ENCODE measurements at places on chromosomes 3 and 15.

DNA sequence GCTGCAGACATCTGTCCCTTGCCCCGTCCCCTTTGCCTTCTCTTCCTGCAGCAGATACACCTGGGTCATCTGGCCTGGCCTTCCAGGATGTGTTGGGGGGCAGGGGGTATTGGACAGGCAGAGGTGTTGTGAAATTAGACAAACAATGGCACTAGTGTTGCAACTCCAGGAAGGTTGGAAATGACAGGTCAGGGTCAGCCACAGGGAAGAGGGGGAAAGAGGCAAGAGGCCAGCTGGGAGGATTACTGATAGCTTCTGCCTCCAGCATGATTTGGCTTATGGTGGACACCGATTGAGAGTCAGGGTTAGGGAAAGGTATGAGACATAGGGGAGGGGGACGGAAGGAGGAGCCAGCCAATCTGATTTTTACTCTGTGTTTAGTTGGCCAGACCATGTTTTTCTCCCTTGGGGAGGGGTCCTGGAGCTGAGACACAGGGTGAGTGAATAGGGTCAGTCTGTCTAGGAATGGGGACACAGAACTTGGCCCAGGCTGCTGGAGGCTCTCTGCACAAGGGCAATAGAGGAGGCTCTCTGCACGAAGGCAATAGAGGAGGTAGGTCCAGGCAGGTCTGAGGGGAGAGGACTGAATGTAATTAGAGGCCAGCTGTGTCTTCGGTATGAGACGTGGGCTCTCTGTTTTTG, 3.4 kb upstream of the ATP2B2 start:
- DNase-seq, result no peak

DNA sequence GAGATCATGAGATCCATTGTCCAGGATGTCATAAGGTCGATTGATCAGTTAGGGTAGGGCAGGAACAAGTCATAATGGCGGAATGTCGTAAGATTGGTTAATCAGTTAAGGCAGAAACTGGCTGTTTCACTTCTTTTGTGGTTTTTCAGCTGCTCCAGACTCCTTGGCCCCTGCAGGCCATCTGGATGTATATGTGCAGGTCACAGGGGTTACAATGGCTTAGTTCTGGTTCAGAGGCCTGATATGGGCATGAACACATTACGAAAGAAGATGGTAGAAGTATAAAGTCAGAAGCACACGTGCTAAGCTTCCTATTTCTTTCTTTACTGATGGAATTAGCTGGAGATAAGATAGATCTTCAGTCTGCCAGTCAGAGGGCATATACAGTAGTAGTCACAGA, 315.4 kb upstream of the LRRC3B start:
- DNase-seq, result no peak

DNA sequence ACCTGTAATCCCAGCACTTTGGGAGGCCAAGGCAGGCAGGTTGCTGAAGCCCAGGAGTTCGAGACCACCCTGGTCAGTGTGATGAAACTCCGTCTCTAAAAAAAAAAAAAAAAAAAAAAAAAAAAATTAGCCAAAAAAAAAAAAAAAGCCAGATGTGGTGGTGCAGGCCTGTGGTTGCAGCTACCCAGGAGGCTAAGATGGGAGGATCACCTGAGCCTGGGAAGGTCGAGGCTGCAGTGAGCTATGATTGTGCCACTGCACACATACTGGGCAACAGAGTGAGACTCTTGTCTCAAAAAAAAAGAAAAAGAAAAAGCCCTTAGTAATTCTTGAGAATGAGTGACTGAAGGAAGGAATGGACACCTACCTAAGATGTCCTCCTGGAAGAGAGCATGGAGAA, 105.1 kb downstream of the VGLL4 start:
- no peak for DNase-seq

DNA sequence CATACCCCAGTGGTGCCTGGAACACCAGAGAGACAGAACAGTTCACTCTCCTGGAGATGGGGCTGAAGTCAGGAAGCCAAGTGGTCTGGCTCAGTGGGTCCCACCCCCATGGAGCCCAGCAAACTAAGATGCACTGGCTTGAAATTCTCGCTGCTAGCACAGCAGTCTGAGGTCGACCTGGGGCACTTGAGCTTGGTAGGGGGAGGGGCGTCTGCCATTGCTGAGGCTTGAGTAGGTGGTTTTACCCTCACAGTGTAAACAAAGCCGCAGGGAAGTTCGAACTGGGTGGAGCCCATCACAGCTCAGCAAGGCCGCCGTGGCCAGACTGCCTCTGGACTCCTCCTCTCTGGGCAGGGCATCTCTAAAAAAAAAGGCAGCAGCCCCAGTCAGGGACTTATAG, 272.0 kb downstream of the KLF13 start:
- no peak for DNase-seq

DNA sequence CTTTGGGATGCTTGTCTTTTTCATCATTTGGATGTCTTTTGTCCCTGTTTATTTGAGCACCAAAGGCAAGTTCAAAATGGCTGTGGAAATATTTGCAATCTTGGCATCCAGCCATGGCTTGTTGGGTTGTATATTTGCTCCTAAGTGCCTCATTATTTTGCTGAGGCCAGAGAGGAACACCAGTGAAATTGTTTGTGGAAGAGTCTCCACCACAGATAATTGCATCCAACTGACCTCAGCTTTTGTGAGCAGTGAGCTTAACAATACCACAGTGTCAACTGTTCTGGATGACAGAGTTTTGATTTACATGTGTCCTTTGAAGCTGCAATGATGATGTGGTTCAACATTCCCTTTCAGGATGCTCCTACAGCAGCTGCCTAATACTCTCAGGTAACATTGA, 83.0 kb upstream of the KCNAB1 start:
- no peak for DNase-seq

DNA sequence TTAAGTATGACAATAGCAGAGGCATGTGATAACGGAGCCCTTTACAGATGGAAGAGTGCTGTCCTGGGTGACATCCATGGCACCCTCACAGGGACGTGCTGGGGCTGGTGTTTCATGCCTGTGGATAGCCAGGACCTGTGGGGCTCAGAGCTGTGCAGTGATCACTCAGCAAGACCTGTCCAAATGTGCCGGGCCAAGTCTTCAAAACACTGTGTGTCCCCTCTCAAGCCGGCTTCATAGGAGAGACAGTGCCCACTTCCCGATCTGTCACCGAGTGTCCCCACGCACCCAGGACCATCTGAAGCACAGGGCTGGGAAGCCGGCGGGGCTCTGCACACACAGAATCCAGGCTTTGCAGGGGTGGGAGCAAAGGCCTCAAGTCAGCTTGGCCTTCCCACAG, 217.2 kb upstream of the IGF1R start:
- no peak for DNase-seq

GRCh38 chr3:46468753-46469600, 4.3 kb upstream of the LTF start:
- no peak for DNase-seq

GRCh38 chr3:130539005-130539404, 22.0 kb downstream of the COL6A6 start:
- DNase-seq, result peak; percentile 18

GRCh38 chr15:52428297-52428696, 100.4 kb downstream of the MYO5A start:
- no peak for DNase-seq

DNA sequence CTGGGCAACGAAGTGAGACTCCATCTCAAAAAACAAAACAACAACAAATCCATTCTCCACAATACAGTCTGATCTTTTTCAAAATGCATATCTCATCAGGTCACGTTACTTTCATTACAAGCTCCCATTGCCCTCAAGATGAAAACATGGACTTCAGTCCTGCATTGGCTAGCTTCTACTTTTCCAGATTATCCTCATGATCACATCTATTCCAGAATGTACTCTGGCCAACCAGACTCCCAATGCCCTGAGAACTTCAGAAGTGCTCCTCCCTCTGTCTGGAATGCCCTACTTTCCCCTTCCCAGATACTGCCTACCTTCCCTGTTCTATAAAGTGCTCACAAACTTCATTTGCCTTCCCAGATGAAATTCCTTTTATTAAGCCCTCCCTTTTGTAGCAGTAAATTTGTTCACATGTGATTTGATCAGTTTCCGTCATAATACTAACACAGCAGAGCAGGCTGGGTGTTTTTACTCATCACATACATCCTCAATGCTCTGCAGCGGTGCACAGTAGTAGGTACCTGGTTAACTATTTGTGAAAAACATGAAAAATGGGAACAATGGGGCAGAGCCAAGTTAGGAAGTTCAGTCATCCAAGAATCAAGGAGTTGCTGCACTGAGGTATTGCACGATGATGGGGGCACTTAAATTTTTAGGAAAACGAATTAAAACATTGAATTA, 5.3 kb downstream of the RPL22L1 start:
- no peak for DNase-seq

DNA sequence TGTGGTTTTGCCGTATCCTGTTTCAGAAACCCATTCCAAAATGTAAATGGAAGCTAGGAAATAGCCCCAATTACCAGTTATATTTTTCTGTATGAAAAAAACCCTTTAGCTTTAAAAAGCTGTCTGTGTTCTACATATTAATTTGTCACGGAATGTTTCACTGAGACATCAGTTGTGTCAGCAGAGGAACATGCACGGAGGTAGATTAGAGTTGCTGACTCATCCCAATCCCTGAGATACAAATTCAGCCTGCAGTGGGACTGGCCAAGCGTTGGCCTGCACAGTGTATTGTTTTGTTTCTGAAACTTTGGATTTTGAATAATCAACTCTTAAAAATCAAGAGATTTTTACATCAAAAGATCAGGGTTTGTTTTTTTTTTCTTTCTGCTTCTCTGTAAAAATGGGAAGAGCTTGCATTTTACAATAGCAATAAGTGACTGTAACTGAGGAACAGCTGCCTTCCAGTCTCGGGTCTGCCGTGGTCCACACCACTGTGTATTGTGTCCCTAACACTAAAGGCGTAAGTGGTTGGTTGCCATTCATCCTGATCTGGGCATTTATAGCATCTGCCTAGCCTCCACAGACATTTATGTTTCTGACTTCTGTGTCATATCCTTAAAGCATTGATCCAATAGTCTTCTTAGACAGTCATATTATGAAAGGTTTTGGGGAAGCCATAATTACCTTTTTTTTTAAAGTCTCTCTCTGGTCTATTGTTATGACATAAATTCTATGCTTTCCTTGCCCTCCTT, 218.1 kb downstream of the ADAMTSL3 start:
- DNase-seq, result no peak

DNA sequence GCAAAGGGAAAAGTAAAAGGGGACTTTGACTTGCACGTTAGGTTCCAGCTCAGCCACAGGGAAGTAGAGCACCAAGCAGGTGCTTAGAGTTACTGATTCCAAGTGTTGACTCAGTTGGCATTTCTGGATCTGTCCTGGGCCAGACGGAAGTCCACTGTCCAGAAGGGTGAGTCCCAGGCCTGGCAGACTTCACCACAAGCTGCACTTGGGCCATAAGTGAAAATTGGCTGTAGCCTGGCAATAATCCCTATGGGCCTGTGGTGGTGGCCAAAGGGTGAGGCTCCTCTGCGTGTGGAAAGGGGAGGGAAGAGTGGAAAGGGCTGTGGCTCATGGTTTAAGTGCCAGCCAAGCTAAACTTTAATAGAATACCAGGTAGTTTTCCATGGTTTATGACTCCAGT, 121.5 kb downstream of the DTWD1 start:
- no peak for DNase-seq

- no peak for DNase-seq
These were observed 54.5 kb upstream of the MEX3B start for GRCh38 chr15:82100111-82100929.

DNA sequence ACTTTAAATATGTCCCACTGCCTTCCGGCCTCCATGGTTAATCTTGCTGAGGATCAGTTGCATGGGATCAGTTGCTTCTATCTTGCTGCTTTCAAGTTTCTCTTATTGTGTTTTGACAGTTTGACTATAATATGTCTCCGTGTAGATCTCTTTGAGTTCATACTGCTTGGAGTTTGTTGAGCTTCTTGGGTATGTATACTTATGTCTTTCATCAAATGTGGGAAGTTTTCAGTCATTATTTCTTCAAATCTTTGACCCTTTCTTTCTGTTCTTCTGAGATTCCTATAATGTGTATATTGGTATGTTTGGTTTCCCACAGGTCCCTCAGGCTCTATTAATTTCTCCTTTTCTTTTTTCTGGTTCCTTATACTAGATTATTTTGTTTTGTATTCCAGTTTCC, 30.8 kb downstream of the PCCB start:
- DNase-seq, result no peak

- no peak for DNase-seq
These were observed 88.7 kb downstream of the GABRG3 start for GRCh38 chr15:27059610-27060202.

DNA sequence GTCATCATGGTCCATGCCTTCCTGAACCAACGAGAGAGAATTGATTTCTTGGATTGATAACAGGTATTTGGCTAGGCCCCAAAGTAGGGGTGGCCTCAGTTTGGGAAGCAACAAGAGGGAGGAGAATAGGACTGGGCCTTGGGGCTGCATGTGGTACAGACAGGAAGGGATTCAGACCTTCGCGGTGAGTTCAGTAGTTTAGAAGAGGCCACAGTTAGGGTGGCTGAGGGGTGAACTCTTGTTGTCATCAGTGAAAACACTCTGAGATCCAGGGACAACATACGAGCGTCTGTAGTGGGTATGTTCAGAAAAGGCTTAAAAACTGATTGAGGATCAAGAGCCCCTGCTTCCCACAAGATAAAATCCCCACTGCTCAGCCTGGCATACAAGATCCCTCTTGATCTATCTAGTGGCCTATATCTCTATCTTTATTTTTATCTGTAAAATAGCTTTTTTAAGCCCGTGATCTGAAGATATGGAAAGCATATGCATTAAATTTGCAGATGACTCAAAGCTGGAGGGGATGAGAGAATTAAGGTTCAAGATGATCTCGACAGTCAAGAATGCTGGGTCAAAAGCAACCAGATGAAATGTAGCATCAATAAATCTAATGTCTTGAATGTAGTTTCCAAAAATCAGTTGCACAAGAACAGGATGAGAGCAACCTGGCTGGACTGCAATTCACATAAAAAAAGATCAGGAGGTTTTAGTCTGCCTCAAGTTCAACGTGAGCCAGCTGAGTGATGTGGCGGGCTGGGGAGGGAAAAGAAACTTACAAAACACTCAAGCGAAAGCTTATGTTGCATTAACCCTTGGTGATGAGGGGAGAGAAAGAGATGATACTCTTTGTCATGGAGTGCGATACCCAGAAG, 221.1 kb upstream of the TLE3 start:
- no peak for DNase-seq

DNA sequence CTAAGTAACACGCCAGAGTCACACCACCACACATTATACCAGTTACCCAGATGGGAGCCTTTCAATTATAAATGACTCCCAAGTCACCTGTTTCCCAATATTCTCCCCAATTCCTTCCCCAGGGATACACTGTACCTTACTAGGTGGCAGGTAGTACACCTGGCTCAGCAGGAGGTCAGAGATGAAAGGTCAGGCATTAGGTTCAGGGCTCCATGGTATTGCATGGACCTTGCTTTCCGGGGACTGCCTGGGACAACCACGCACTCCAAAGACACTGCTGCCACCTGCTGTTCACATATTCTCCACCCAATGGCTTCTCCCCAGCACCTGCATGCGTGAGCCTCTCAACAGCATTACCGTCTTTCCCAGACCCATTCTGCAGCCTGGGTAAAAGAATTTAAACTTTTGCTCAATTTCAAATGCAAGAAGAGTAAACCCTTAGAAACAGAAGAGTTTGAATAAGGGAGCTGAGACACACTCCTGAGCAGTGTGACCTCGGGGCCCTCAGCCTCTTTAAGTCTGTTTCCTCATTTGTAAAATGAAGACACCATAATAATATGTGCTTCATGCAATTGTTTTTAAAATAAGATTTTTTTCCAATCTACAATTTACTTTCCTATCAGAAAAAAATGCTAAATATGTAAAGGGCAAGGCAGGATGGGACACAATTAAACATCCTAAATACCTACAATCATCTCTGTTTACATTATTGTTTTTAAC, 28.0 kb upstream of the LACTB start:
- DNase-seq, result peak; percentile 65
